ENCODE measurements at places on chromosomes 13 and 19. TPM values are rescaled to one million over a fixed set of nuclear protein-coding genes. Genes with fewer than 3 reads are reported as not detected.

Gene SIGLEC14
- total RNA-seq = 10.5 TPM

Gene CADM4
- 0.95 TPM for total RNA-seq

Gene ANKLE1
- total RNA-seq = 7.9 TPM

Gene C13orf42
- not detected for total RNA-seq

GRCh38 chr19:49097453-49098288, 12.4 kb downstream of the SNRNP70 start:
- peak; percentile 61 for DNase-seq

DNA sequence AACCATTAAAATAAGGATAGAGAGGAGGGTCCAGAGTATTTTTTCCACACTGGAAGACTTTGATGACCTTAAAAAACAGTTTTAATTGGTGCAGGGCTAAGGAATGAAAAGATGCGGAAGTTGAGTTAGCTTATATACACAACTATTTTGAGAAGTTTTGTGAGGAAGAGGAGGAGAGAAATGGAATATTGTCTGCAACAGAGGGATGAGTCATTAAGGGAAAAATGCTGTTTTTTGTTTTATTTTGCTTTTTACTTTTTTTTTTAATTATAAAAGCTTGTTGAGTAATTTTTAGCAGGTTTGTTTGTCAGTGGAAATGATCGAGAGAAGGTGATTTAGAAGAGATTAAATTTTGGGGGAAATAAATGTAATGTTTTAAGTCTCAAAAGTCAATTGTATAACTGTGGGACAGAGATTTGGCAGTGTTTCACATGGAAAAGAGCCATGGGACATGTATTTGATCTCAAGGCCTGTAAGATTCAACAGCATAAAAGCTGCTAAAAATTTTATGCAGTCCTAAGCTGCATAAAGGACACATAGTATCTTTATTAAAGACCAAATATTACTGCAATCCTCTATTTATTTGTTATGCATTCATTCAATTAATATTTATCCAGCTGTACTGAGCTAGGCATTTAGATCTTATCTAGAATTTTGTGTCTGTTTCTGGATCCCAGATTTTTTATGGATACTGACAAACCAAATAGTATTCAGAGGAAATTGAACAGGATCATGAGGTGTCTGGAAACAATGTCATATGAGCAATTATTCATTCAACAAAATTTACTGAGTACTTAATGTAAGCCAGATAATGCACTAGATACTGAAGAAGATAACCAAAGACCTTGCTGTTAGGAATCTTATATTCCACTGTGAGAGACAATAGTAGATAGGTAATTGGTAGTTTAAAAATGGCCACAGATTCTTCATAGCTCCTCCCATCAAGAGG, 72.7 kb downstream of the DNAJC15 start:
- no peak for DNase-seq

Gene SLC1A6
- not detected for total RNA-seq

GRCh38 chr13:66830940-66831716, 399.0 kb downstream of the PCDH9 start:
- no peak for DNase-seq

GRCh38 chr13:110680852-110681251, 25.1 kb downstream of the CARS2 start:
- DNase-seq = no peak

- DNase-seq = no peak
Measured at GRCh38 chr13:33794576-33794975, 23.4 kb upstream of the RFC3 start.

DNA sequence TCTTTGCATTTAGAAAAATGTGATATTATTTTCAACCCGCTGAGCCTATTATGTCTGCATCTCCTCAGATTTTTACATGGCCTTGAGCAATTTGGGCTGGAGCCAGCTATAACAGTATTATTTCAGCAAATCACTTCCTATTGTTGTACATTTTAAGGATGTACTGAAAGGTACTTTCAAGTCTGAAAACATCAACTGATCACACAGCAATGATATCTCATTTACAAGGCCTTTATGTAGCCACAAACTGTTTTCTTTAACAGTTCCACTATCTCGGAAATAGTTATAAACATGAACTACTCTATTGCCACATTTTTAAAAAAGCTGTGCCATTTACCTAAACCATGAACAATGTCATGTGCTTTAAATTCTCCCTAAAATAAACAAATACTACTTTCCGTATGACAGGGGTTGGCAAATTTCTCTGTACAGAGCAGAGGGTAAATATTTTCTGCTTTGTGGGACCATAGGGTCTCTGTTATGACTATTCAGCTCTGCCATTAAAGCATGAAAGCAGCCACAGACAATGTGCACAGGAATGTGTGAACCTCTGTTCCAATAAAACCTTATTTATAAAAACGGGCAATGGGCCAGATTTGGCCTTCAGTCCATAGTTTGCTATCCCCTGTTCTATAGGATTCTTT, 560.4 kb downstream of the GPC6 start:
- no peak for DNase-seq

- no peak for DNase-seq
Measured at GRCh38 chr19:50693064-50693975, 26.3 kb downstream of the SHANK1 start.

- no peak for DNase-seq
Measured at GRCh38 chr13:104949840-104950740, 1585.4 kb downstream of the EFNB2 start.

DNA sequence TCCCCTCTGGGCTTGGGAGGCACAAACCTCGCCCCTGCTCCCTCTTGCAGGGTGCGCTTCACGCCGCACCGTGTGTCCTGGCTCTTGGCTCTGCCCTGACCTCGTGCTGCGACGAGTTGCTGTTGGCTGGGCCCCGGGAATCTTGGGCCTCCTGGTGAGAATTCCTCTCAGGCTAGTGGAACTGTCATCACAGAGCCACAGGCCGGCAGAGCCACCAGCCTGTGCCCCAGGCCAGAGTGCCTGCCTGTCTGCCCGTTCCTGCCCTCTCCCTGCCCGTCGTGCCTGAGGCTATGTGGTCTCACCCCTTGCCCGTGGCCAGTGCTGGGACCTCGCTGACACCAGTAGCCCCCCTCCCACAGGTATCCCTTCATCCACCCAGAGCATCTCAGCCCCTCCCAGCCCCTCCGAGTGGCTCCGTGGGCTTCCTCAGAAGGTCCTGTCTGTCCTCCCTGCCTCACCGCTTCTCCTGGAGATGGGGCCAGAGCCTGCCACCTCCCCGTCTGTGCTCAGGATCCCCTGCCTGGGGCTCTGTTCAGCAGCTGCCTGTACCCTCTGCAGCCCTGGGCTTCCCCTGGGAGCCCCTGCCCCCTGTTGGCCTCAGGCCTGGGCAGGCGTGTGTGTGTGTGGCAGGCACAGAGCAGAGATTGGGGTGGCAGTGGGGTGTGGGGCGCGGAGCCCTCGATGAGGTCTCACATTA, 13.3 kb downstream of the NDUFB7 start:
- no peak for DNase-seq

- no peak for DNase-seq
Measured at GRCh38 chr19:41821003-41821735, 23.3 kb downstream of the LYPD4 start.
